ENCODE measurements at places on chromosomes 12 and 14. TPM values are rescaled to one million over a fixed set of nuclear protein-coding genes. Genes with fewer than 3 reads are reported as not detected.

The SOX5 gene
- 3.5 TPM for polyA plus RNA-seq

The RAD9B gene
- polyA plus RNA-seq: 0.49 TPM

The DENND5B gene
- 32.3 TPM for polyA plus RNA-seq

The ISM2 gene
- polyA plus RNA-seq: 0.07 TPM

The NPFF gene
- not detected for polyA plus RNA-seq

The SRGAP1 gene
- 8.6 TPM for polyA plus RNA-seq

The CEBPE gene
- 0.07 TPM for polyA plus RNA-seq

The CLEC12A gene
- 1.5 TPM for polyA plus RNA-seq

The AEBP2 gene
- 32.9 TPM for polyA plus RNA-seq

- DNase-seq: no peak
Observed at GRCh38 chr12:47877081-47877480, 27.7 kb downstream of the VDR start.

DNA sequence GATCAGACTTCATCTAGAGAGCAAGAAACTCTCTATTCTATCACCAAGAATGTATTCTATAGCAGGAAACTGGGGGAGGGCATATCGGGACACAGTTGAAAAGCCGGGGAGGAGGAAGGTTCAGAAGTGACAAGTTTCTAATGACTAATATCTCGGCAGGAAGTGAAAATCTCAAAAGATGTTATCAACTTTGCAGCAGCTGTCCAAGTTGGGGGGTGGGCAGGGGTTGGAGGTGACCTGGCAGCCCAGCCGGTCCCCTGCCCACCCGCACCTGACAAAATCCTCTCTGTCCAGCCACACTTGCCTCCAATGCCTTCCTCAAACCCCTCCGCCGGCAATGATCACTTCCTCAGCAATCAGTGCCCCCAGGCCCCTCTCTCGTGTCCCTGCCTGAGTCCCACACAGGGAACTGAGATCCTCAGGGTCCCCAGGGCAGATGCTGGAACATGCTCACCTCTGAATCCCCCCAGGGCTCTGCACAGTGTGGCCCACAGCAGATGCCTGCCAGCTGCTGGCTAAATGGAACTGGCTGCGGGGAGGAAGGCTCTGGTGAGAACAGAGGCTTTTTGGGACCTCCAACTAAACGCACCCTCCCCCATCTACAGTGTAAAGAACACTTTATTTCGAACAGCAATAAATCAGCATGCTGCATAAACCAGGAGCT lies 43.9 kb downstream of the CCDC88C start:
- DNase-seq: no peak

DNA sequence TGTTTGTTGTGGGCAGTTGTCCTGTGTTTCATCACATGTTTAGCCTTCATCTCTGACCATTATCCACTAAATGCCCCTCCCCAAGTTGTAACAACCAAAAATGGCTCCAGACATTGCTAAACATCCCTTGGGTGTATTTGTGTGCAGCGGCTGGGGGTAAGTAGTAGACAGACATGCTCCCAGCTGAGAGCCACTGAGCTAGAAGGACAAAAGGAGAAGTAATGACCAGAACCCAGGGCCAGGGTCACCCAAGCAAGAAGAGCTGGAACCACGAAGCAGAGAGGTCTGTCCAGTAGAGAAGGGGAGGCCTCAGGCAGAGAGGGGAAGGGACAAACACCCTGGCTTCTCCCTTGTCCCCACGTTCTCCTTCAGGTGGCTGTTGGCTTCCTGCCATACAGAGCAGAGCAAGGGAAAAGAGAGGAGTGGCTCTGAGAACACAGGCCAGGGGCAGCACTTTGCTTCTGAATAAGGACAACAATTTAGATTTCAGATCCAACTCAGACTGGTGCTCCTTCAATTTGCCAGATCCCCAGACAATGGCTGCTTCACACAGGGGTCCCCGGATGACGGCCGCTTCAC lies 55.2 kb downstream of the NDUFA12 start:
- no peak for DNase-seq

GRCh38 chr14:103000291-103000921 lies 56.9 kb downstream of the CDC42BPB start:
- no peak for DNase-seq

DNA sequence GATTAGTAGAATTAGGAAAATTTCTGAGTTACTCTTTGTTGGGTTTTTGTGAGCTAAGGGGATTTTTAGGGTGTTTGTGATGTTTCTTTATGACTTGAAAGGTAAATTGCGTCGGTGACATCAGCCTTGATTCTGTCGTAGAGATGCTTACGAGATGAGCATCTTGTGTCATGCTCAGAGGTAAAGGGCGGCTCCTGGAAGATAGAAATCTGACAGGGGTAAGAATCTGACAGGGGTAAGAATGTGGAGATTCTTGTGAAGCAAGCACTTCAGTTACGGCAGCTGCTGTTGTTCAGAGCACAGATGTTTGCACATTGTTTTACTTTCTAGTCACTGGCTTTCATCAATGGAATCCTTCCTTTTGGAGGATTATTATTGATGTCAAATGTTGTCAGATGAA lies 22.5 kb downstream of the EML1 start:
- DNase-seq: no peak

DNA sequence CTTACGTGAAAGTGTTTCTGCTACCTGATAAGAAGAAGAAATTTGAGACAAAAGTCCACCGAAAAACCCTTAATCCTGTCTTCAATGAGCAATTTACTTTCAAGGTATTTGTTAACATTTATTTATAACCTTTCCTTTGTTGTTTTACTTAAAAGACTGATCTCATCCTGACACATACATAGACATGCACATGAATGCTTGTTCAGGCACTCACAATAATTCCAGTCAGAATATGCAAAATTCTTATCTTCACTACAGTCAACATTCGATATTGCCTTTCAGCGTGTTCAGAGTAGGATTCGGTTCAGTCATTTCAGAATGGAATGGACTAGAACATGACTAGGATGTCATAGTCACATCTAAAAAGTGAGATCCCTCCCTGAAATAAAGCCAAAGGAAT lies 394.6 kb downstream of the PAWR start:
- DNase-seq: no peak

DNA sequence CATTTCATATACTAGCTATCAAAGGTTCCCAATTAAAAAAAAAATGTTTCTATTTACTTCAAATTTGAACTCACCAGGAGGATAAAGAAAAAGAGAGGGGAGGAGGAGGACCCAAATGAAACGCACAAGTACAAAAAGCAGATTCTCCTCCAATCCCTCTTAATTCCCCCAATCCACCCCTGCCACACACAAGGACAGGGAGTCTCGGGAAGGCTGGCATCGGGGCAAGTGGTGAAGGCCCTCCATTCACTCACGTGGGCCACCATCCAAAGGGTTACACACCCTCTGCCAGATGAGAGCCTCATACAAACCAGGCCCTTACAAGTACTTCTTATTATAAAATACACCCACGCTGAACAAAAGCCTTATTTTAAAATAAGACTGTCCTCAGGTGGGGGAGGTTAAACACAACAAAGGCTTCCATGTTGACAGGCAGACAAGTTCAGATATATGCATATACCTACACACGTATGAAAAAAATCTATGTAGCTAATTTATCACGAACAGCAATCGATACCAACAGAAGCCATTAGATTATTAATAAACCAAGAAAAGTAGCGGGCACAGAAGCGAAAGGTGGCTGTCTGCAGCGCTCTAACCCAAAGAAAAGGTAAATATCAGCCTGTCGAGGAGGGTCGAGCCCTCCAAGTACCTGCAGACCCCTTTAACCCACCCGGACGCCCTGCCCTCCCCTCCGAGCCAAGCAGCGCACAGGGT lies 1.5 kb downstream of the ATP2B1 start:
- peak; percentile 14 for DNase-seq

DNA sequence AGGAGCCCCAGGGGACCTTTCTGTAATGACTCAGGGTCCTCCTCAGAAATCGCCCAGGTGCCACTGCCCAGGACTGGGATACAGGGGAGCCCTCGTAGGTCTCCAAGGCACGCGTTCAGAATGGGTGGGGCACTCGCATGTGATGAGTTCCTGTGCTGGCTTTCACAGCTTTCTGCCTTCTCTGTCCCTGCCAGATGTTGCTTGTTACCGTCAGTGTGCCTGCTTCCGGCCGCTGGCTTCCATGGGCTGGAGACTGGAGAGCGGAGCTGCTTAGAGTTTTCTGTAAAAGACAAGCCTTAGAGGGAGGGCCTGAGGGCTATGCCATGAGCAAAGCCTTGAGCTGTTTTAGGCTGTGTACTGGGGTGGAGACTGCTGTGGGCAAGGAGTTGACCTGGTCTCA lies 75.0 kb upstream of the SLC24A4 start:
- no peak for DNase-seq

DNA sequence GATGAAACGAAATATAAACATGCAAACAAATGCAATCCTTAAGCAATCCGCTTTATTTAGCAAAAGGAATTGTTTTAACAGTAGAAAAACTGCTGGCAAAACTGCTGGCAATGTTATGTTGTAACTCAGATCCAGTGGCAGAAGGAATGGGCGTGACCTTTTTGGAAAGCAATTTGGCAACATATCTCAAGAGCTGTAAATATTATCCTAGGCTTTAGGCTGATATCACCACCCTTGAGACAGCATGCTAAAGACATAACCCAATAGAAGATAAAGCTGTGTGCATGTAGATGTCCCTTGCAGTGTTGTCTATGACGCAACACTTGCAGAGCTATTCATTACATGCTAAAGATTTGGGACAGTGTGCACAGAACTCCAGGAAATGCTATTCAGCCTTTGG lies 138.5 kb downstream of the DICER1 start:
- peak; percentile 3 for DNase-seq

GRCh38 chr12:41527062-41527461 lies 338.9 kb downstream of the PDZRN4 start:
- no peak for DNase-seq

DNA sequence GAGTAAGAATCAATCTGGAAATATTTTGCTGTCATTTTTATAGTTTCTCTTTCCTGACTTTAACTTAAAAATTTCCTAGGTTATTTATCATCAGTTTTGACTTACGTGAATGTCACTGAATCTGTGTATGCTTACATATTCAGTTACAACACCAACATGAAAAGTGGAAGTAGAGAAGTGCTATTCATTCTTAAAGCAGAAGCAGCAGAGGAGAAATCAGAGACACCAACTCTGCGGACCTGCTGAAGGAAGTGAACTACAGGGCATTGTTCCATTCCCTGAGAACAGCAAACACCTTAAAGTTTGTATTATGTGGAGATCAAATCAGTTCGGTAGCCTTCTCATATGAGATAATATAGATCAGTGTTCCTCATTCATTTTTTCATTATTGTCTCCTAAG lies 34.1 kb downstream of the RAD51B start:
- DNase-seq: no peak

- DNase-seq: peak; percentile 11
Observed at GRCh38 chr12:59005193-59005955, 85.1 kb upstream of the LRIG3 start.

GRCh38 chr12:58095002-58095401 lies 153.6 kb downstream of the ATP23 start:
- no peak for DNase-seq

DNA sequence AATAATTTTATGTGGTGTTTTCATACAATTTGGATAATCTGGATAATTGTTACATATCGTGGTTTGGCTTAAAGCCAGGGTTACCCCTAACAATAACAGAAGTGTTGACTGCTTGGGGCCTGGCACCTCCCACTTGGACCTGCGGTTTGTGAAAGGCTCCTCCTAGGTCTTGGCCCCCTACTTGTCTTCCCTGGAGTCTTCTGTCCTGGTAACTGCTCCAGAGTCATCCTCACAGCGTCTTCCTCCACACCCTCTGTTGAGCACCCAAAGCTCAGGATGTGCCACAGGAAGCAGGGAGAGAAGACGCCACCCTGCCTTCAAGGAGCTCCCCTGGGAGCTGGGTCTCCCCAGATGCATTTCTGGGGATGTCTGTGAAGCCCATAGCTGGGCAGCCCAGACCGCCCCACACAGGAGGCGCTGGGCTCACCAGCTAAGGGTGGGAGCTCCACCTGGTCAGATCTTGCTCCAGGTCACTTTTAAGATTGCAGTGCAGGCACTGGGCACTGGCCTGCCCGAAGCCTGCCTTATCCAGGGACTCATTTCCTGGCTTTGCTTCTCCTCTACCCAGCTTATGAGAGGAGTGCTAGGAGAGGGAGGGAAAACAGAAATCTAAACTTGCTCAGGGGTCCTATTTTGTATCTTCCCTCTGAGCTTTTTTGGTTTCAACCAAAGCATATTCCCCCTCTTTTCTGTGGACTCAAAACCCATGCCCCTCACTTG lies 98.2 kb downstream of the ZFP36L1 start:
- no peak for DNase-seq

- DNase-seq: no peak
Observed at GRCh38 chr12:2092890-2093289, 40.1 kb downstream of the CACNA1C start.

DNA sequence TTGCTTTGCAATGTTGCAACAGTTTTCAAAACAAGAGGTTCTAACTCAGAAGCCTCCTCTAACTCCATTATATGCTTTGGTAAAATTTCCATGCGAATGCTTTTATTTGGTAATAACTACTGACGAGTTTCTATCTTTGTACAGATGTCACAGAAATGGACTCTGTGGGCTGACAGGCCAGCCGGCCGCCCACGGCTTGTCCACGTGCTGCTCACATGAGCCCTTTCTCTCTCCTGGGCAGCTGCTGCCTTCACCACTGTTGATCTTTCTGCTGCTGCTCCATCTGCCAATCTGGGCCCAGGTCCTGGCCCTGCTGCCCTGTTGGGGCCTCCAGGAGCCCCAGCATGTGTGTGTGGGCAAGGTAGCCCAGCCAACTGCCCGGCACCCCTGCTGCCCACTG lies 168.2 kb upstream of the TMEM132C start:
- DNase-seq: no peak

GRCh38 chr12:131530422-131530821 lies 180.5 kb upstream of the SFSWAP start:
- no peak for DNase-seq

Measured in large intestine (tissue), 12 donors.